ENCODE measurements at places on chromosomes 12 and 14.
A peak's percentile ranks its signal among the peaks of the same experiment; 100 is the strongest.

- no peak for DNase-seq
These were observed 190.9 kb downstream of the ETV6 start for GRCh38 chr12:11840366-11840765.

- no peak for DNase-seq
These were observed 181.6 kb downstream of the ADGRD1 start for GRCh38 chr12:131135311-131135785.

DNA sequence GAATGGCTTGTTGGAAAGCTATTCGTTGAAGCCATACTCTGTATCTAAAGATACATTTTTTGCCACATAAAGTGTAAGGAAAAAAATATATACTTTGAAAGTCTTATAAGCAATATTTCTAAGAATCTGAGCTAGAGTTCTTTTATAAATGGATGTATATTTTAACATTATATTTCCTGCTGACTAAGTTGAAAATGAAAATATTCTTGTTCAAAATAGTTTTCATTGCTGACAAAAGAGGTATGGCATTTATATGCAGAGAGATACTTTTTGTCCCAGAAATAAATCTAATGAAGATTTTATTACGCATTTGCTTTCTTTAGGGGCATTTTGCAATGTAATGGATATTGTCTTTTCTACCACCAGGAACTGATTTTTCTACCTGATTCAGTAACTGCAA lies 834.9 kb downstream of the LRFN5 start:
- DNase-seq: no peak

DNA sequence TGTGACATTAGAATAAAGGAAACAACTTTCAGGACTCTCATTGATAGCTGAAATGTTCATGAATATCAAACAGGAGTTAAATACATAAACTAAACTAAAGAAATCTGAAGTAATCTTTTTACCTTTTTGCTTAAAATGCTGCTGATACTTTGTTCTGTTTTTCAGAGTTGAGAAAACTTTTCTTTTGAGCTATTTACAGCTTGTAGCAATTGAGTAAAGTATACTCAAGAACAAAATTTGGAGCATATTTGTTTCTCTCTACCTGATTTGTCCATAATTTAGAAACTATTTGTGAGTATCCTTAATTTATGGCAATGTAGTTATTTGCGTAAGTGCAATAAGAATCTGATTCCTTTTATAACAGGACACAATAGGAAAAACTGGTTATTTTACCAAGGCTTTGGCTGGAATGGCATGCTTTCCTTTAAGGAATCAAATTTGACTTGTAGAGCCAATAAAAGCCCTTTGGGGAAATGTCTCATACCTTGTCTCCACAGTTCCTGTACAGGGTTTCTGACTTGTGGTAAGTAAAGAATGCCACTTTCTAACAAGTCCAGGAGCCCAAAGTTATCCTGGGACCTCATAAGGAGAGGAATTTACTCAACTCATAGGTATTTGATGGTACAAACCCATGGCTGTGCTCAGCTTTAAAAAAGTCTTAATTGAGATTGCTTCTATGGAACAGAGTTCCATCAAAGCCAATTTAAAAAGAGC lies 195.7 kb downstream of the TMEM117 start:
- DNase-seq: no peak

DNA sequence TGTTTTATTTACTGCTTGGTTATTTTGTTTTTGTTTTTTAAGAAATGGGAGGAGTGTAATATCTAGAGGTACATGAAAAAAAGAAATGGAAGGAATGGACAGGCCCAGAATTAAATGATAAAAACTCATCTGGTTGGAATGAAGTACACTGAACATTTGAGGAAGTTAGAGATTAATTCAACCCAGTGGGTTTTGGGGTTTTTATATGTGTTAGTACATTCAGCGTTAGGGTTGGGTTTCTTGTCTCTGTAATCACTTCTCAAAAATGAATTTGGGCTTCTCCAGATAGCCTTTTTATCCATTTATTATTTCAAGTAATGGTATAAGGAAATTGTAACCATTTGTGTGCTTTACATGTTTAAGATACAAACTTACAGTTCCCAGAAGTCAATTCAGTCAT lies 19.5 kb upstream of the NUP107 start:
- no peak for DNase-seq

- DNase-seq: no peak
These were observed 1630.4 kb upstream of the SEL1L start for GRCh38 chr14:83164016-83164415.

DNA sequence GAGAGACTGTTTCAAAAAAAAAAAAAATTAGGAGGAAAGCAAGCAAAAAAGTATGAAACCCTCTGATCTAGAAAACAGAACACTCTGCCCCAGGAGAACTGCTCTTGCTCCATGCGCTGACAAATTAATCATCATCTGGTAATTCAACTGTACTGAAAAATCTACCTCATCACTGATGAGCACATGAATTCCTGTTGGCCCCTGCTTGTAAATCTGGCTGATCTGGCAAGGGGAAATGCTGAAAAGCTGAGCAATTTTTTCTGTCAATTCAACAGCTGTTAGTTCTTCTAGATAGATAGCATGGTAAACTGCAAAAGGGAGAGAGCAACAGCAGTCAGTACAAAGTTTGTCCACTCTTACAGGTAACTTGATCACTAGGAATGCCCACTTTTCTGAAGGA lies 15.2 kb upstream of the CSRNP2 start:
- no peak for DNase-seq

DNA sequence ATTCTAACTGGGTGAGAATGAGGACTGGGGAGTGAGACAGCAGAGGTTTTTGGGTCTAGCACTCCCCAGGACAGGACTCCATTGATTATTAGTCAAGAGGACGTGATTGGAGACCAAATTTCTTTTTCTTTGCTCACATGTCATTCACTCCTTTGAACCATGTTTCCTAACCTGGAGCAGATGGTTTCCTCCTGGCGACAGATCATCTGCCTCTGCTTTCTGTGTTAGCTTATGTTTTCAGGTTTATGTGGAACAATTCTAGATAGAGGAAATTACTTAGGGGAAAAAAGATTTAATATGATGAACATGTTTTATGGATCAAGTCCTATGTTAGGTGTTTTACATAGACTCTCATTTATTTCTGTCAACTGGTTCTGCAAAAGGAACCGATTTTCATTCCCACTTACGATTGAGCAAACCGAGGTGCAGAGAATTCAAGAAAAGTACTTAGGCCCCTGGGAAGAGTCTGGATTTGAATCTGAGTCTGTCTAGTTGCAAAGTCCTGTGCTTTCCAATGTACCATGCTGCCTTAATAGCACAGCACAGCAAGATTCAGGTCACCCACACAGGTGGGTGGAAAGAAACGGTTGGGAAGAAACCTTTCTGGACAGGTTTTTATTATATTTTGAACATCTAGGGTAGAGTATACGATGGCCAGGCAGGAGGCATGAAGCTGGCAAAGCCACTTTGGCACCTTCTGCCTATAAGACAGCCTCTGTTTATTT lies 30.8 kb downstream of the SMOC1 start:
- no peak for DNase-seq

- DNase-seq: no peak
These were observed 13.8 kb downstream of the RAD51B start for GRCh38 chr14:67833403-67833802.

- no peak for DNase-seq
These were observed 77.8 kb downstream of the FERMT2 start for GRCh38 chr14:52873065-52873464.

DNA sequence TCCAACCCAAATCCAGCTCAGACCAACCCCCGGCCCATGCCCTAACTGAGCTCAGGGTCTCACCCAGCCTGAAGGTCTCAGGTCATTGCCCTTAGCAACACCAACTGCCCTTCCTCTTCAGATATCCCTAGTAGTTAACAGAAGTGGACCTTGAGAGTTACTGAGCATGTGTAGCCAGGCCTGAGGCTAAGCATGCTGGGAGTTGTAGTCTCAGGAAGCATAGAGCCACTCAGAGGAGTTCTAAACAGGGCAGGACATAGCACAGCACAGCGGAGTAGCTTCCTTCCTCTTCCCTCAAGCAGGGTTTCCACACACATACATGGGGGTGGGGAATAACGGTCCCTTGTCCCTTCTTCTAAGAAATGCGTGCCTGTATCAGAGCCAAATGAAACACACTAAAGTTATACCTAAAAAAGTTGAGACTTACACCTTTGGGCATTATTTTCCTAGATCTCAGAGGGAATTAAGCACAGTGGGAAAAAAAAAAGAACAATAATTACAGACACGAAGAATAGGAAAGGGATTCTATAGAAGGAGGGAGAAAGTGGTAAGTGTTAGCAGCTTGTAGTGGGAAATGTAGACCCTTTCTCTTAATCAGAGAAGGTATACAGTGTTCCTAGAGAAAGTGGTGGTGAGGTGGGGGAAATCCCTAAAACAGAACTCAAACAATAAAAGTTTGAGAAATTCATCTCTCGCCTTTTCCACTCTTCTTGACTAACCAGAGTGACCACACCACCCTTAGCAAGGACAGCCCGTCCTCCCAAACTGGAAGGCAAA lies 4.4 kb downstream of the KMT2D start:
- DNase-seq: no peak

GRCh38 chr12:29048787-29049186 lies 100.3 kb upstream of the FAR2 start:
- DNase-seq: no peak

- DNase-seq: no peak
These were observed 295.7 kb upstream of the PRKD1 start for GRCh38 chr14:30223385-30223785.

DNA sequence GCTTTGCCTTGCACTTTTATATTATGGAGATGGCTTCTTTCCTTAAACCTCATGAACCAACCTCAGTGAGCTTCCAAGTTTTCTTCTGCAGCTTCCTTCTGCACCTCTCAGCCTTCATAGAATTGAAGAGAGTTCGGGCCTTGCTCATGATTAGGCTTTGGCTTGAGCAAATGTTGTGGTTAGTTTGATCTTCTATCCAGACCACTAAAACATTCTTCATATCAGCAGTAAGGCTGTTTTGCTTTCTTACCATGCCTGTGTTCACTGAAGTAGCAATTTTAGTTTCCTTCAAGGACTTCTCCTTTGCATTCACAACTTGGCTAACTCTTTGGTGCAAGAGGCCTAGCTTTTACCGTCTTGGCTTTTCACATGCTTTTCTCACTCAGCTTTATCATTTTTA lies 125.4 kb downstream of the SNAPC1 start:
- DNase-seq: no peak

GRCh38 chr12:104852102-104852501 lies 106.0 kb downstream of the SLC41A2 start:
- DNase-seq: no peak

DNA sequence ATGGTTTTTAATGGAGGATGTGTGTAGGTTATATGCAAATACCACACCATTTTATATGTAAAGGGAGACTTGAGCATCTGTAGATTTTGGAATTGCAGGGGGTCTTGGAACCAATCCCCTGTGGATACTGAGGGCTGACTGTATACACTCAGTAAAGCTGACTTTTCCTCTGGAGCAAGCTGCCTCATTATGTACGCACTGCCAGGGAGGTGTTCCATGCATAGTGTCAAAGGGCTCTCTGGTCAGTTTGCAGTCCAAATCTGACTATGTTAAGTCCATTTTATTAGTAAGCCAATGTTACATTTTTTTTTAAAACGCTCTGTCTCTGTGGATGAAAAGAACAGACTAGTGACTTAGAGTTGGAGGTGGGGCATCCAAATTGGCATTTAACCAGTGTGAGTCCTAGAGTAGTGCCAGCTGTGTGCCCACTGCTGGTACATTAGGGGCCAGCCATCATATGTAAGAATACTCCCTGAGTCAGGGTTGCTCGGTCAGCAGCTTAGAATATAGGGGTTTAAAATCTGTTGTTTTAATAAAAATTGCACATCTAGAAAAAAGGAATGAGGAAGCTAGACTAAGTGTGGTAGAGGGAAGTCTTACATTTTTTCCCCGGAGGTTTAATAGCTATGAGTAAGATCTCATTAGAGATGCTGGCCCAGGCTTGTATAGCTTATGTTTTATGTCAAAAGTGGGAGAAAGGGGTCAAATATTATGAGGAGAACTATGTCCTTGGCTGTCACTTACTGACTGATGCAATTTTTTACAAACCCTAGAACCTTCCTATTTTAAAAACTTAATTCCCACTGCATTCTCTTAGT lies 87.0 kb downstream of the TESC start:
- DNase-seq: no peak

- no peak for DNase-seq
These were observed 86.7 kb downstream of the CALM1 start for GRCh38 chr14:90483571-90483974.

DNA sequence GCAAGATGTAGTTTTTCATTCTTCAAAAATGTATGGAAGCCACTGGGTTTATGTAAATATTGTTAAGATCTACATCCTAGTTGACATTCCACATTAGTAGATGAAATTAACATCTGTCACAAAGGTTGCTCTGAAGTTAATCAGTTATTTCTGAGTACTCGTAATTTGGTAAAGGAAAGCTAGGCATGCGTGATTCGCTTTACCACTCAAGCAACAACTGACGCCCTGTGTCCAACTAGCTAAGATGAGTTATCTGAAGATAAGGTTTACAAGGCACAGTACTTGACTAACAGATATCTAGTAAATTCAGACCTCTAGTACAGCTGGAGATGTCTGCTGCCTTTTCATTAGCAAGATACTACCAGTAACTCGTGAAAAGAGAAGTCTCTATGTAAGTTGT lies 14.1 kb downstream of the PRKD1 start:
- no peak for DNase-seq

- peak; percentile 21 for DNase-seq
These were observed 20.1 kb downstream of the APOBEC1 start for GRCh38 chr12:7645395-7646177.

DNA sequence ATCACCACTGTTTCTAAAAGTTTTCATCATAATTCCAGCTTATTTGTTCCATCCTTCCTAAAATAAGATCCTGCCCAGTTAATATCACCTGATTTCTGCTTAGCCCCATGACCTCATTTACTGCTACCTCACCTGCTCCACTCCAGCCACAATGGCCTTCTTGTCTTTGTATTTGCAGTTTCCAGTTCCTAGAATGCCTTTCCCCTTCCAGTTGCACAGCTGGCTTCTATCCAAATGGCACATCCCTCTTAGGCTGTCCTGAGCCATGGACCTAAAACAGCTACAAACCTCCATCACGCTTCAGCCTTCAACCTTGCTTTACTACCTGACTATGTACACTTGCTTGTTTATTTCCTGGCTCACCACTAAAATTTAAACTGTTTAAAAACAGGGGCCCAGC lies 6.5 kb upstream of the LGMN start:
- DNase-seq: no peak

- DNase-seq: peak; percentile 51
These were observed 80.3 kb downstream of the ESRRB start for GRCh38 chr14:76456200-76456599.

Measured in stimulated activated CD4-positive, alpha-beta T cell treated with anti-CD3 and anti-CD28 coated beads, Interleukin-2, amount 100 ng/mL, for 48 hours (primary cell).